Activated T-cell treated with anti-CD3 and anti-CD28 coated beads for 48 hours (primary cell): ENCODE measurements at places on chromosomes 7 and 10.

DNA sequence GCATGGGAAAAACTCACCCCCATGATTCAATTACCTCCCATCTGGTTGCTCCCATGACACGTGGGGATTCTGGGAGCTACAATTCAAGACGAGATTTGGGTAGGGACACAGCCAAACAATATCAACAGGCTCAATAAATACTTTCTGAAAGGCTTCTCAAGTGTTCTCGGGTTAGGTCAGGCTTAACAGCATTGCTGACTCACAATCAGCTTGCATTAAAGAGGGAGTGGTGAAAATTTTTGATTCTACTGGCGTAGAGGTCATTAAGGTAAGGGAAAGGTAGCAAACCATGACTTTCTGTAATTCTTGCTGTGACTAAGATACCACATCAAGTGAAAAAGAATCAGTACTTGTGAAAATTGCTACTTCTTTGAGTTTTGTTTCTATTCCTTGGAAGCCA, 126.4 kb downstream of the JCAD start:
- DNase-seq = no peak

GRCh38 chr7:85423209-85423895, 236.5 kb upstream of the SEMA3D start:
- DNase-seq = no peak

DNA sequence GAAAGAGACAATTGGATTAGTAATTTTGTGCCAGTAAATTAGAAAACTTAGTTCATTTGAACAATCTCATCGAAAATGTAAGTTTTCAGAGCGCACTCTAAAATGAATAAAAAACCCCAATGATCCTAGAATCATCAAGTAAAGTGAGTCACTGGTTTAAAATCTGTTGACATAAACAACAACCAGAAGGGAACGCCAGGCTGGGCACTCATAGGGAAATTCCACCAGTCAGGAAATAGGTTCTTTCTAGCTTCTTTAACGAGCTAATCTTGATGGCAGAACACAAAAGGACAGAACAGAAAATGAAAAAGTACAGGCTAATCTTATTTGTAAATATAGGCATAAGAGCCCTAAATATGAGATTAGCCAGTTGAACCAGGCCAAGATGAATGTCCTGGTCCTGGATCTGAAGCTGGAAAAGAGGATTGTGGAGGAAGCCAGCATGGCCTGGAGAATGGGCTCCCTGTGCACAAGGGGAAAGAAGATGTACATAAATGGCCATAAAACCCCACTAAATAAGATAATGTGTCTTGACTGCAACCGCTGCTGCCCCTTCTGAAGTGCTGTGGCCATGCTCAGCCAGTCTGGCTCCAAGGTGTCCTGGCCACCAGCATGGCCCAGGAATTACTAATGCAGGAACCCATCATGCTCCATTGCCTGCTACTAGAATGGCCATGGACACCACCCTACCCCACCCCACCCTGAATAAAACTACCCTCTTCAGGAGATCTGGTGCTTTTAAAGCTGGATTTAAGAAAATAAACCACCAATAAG, 114.0 kb downstream of the WDFY4 start:
- no peak for DNase-seq

GRCh38 chr10:119319161-119319919, 112.0 kb downstream of the GRK5 start:
- DNase-seq = no peak

GRCh38 chr7:142568435-142569097, 180.7 kb upstream of the PRSS1 start:
- no peak for DNase-seq

GRCh38 chr7:147079921-147080420, 963.4 kb downstream of the CNTNAP2 start:
- DNase-seq = no peak

DNA sequence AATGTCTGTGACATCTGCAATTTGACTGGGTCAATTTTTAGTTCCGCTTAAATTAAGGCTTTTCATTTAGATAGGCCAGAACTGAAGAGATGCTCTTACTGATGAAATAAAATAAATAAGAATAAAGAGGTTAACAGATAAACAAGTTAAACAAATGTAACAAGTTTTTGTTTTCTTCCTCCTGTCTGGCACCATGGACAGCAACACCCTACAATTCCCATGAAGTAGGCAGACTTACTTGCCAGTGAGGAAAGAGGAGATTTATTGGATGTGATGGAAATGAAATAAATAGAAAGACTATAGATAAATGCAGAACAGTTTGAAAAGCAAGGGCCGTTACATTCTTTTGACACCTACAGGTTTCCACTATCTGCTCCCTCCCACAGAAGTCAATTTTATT, 118.5 kb downstream of the AMPH start:
- DNase-seq = no peak

- no peak for DNase-seq
These were observed 187.6 kb upstream of the STK17A start for GRCh38 chr7:43395351-43395750.

- no peak for DNase-seq
These were observed 83.5 kb downstream of the SGMS1 start for GRCh38 chr10:50540069-50540825.

DNA sequence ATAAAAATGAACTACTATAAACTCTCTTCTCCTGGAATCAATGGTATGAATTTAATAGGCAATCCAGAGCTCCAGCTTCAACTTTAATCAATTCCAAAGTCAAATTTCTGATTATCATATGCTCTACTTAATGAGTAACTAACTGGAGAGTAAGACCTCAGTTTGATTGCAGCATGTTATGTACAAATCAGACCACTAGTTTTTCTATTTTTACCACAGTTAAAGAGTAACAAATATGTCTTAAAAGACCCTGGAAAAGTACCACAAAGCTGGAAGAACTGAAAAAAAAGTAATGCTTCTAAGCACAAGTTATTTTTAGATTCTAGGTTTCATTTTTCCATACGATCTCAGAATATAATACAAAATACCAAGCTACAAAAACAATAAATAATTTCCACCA, 56.0 kb upstream of the TNKS2 start:
- DNase-seq = no peak

DNA sequence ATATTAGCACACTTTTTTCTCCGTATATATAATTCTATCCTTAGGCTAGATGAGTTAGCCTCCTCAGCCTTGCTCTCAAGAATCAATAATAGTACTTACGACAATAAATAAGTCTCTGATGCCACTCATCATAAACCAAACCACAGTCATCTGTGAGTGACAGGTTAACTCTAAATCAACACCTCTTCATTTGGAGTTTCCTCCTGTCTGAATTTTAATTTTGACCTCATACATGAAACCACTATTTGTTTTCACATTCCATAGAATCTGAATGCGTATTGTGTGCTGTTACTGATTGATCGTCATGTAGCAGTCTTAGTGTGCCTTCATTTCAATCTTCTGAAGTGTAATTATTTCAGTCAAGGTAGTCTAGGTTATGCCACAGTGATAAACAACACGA, 85.8 kb downstream of the HGF start:
- DNase-seq = no peak
